Cortex of kidney (tissue), 1 donor: ENCODE measurements at places on chromosomes 12 and 14.

DNA sequence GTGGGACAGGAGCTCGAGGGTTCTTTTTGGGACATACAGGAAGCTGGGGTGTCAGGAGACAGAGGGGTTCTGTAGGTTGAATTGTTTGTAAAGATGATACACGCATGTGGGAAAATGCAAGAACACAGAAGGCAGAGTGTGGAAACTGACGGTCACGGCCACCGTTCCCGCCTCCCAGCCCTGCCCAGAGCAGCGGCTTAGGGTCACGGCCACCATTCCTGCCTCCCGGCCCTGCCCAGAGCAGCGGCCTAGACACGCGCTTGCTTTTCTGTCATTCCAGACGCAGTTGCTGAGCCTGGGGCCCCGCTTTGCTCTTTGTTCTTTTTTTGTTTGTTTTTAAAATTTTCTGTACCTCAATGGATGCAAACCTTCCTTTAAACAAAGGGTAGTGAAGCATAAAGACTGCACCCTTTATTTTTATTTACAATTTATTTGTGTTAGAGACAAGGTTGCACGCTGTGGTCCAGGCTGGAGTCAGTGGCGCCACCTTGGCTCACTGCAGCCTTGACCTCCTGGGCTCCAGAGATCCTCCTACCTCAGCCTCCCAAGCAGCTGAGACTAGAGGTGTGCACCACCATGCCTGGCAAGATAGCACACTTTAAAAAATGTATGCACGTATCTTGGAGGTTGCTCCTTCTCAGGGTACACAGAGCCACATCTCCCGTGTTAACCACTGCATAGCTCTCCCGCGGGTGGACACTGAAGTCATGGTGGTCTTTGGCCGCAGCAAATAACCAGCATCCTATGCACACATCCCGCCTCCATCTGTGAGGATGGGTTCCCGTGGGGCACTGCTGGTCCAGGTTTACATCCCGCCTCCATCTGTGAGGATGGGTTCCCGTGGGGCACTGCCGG lies 142.3 kb downstream of the ADGRD1 start:
- DNase-seq: no peak

- DNase-seq: no peak
Observed at GRCh38 chr12:22271023-22271422, 63.5 kb downstream of the ST8SIA1 start.

- DNase-seq: no peak
Observed at GRCh38 chr12:130212384-130212989, 50.2 kb downstream of the FZD10 start.

DNA sequence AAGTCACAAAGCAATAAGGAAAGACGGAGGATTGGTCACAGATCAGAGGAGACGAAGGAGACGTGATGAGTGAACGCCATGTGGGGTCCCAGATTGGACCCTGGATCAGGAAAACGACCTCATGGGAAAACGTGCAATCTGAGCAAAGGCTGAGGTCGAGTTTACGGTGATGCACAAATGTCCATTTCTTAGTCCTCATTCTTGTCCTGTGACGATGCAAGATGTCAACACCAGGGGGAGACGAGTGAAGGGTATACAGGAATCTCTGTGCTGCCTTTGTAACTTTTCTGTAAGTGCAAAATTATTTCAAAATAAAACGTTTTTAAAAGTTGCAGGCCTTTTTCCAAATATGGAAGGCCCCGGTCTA lies 329.8 kb downstream of the MED13L start:
- DNase-seq: no peak

DNA sequence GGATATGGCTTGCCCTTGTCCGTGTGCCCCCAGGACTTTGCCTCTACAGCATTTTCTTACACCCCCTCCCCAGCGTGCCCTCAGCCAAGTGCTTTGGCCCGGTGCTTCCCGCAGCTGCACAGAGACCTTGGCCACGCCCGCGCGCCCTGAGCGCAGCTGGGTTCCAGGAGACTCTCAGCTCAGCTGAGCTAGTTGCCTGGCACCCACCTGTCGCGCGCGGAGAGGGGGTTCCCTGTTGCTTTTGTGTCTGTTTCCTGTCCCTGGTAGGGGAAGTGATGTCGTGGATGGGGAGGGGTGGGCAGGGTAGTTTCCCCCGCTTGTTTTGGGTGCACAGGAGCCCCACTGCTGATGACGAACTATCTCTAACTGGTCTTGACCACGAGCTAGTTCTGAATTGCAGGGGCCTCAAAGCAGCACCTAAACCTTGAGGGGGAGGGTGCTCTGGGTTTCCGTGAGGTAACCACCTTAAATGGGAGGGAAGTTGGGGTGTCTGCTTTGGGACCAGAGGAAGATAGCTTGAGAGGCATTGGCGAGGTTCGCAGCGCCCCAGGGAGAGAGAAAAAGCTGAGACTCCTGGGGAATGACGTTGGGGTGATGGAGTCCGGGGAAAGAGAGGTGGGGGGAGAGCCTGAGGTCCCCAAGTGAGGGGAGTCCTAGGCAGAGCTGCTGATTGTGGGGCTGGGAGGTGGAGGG lies 1.5 kb downstream of the DIO3 start:
- DNase-seq: no peak

DNA sequence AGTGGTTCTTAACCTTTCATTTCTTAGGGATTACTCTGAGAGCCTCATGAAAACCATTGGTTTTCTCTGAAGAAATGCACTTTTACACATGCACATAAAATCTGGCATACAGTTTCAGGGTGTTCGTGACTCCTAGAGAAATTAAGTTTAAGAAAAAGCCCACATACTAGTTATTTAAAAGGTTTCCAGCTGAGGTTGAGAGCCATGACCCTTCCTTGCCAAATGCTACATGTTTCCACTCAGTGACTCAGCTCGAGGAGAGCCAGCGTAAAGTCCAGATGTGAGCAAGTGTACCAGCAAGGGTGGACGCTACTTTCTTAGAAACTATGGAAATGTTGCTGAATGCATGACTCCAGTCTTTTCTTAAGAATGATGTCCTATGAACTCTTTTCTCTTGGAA lies 42.7 kb upstream of the FLRT2 start:
- no peak for DNase-seq

DNA sequence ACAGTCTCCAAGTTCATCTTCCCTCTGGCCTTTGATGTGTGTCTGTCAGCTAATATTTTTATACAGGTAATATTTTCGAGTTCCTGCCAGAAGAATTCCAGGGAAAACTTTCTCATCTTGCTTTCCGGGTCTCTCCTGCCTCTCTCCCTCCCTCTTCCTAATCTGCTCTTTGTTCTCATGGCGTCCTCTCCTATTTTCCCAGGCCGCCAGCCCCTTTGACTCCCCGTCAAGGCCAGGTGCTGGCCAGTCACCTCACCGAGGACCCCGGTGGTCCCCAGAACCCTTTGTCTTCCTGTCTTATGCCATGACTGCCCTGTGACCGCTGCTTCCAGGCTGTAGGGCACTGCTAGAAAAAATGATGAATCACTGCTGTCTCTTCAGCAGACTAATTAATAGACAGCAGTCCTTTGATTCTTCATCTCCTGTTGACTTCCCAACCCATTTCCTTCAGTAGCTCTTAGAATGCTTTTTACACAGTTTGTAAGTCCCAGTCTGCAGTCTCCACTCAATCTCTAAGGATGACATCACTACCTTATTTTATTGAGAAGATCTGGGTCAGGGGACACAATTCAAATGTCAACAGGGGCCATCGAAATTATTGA lies 40.7 kb downstream of the PPFIBP1 start:
- no peak for DNase-seq

GRCh38 chr12:15526033-15526432 lies 203.7 kb downstream of the PTPRO start:
- DNase-seq: no peak

DNA sequence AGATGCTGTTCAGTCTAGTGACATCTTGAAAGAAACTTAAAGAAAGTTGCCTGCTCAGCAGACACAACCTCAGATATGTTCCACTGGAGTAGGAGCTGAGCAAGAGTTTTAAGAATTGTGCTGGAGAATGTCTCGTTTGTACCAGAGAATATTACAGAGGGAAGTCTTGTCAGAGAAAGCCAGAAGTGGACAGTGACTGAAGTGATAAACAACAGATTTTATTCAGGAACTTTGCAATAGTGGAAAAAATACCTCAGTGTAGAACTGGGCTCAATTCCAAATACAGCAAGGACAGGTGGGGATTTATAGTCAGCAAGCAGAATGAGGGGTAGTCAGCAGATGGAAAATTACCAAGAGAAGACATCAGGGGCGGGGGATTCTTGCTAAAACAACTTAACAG lies 18.6 kb downstream of the ZDHHC17 start:
- no peak for DNase-seq

- no peak for DNase-seq
Observed at GRCh38 chr12:11730299-11731041, 81.0 kb downstream of the ETV6 start.

DNA sequence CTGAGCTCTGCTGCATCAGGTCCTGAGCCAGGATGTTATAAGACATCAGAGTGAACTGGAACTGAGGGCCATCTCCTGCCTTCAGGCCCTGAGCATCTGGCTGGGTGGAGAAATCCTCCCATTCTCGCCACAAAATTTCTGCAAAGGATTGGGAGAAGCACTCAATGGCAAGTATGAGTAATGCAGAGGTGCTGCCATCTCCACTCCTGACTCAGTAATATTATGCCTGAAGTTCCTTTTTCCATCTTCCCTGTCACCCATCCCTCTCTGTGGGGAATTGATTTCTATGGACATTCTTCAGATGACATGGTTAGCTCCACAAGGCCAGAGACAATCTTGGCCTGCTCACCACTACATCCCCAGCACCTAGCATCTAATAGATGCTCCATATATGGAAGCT lies 4.7 kb downstream of the ANGEL1 start:
- no peak for DNase-seq

GRCh38 chr12:64687816-64688215 lies 71.4 kb downstream of the GNS start:
- no peak for DNase-seq
